ENCODE measurements at places on chromosomes 13 and 19.
A peak's percentile ranks its signal among the peaks of the same experiment; 100 is the strongest.

- peak; percentile 3 for DNase-seq
Measured at GRCh38 chr19:42023121-42023942, 29.3 kb upstream of the ATP1A3 start.

DNA sequence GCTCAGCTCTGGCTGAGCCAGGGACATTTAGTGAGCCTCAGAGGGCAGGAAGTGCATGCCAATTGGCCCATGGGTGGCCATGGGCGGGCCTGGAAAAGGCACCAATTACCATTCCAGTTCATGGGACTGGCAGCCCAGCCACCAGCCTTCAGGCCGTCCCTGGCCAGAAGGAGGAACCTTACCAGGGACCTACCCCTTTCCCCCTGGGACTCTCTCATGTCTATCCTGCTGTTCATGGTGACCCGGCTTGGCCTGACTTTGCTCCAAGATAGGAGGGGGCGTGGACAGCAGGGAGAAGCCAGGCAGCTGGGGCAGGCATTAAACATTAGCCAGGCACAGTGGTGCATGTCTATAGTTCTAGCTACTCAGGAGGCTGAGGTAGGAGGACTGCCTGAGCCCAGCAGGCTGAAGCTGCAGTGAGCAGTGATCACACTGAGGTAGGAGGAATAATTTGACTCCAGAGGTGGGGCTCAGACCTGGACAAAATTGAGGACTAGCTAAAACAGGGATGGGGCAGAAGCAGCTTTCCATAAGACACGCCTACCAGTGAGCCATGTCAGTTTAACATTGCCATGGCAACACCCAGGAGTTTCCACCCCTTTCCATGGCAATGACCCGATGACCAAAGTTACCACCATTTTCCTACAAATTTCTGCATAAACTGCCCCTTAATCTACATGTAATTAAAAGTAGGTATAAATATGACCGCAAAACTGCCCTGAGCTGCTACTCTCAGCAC is 14.3 kb upstream of the ZNF426 start:
- no peak for DNase-seq

GRCh38 chr13:23599083-23599925 is 29.1 kb downstream of the TNFRSF19 start:
- DNase-seq, result no peak

DNA sequence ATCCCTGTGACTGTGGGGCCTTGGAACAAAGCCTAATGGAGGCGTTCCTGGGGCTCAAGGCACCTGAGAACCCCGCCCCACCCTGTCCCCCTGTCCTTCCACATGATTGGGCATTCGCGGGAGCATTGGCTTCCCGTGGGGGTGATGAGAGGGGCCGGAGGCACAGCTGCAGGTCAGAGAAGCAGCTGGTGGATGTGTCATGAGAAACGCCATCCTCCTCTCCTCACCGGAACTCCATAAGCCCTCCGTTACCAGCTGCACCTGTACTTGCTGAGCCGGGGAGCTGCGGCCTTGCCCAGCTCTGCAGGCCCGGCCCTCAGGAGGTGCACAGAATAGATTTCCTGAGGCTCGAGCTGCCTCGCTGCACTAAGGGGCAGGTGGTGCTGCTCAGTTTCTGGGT is 42.0 kb downstream of the CAPN12 start:
- no peak for DNase-seq

DNA sequence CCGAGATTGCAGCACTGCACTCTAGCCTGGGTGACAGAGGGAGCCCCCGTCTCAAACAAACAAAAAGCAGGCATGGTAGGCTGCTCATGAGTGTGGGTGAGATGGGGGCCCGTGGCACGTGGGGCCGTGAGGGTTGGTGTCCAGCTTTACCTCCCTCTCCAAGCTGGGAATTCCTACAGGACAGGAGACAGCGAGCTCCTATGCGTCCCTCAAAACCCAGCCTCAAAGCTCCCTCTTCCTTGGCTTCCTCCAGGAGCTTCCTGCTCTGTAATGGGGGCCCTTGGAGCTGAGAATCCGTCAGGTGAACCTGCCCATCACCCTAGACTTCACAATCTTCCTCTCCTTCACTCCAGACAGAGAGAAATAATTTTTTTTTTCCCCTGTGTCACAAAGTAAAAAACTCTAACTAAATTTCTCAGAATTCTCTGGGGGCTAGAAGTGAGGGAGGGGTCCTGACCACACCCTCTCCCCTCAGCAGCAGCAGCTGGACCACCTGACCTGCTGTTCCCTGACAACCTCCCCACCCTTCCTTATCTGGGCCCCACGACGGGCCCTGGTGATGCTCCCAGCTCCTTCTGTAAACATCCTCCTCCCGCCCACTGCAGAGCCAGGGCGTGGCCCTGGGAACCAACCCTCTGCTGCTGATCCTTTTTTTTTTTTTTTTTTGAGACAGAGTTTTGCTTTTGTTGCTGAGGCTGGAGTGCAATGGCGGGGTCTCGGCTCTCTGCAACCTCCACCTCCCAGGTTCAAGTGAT is 22.1 kb upstream of the WDR18 start:
- DNase-seq, result no peak

- no peak for DNase-seq
Measured at GRCh38 chr19:35885225-35885738, 15.1 kb downstream of the NFKBID start.

GRCh38 chr13:26508885-26509284 is 48.6 kb upstream of the WASF3 start:
- DNase-seq, result peak; percentile 93

GRCh38 chr13:72545030-72545719 is 182.3 kb downstream of the MZT1 start:
- no peak for DNase-seq

DNA sequence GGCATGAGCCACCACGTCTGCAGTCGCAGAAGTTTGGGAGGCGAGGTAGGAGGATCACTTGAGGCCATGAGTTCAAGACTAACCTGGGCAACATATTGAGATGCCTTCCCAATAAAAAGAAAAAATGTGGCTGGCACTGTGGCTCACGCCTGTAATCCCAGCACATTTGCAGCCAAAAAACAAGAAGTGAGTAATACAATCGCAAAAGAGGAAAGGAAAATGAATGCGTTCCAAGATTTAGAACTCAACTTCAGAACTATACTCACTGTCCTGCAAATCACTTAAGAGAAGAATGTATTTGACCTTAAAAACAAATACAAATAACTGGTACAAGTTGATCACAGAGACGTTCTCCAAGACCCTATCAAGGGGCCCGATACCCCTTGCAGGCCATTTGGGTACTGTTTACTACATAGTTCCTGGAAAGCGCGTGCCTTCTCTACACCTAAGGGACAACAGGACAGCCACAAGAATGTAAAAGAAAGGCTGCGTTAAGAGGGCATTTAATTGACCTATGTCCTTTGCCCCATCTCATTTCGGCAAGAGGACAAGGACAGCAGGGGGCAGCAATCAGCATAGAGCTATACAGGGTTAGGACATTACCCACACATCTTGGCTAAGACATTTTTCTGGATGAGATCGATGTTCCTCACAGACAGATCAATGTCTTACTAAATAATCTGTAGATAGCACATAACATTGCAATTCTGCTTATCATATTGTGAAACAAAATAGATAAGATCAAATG is 41.3 kb downstream of the FLT3 start:
- peak; percentile 48 for DNase-seq

GRCh38 chr13:112931028-112931934 is 37.7 kb upstream of the MCF2L start:
- DNase-seq, result peak; percentile 74

DNA sequence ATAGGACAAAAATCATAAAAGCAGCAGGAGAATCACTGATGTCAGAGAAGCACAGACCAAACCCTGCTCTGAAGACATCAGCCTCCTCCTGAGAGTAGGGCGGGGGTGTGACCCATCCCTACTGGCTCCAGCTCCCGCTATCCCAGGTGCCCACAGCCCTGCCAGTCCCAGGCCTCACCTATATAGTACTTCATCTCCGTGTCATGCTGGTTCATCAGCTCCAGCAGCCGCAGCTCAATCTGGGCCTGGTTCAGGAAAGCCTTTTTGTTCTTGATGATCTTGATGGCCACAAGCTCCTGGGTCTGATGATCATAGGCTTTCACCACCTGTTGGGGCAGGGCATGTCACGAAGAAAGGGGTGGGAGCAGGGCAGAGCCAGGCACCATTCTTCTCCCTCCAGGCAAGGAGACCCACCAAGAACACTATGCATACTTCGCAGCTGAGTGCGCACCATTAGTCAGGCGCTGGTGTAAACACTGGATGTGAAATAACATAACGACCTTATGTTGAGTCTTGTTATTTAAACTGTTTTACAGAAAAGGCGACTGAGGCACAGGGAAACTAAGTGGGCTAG is 4.2 kb downstream of the DYRK1B start:
- no peak for DNase-seq

- DNase-seq, result no peak
Measured at GRCh38 chr19:48481846-48482639, 12.9 kb downstream of the CYTH2 start.

- no peak for DNase-seq
Measured at GRCh38 chr13:47853236-47853635, 147.8 kb downstream of the SUCLA2 start.

GRCh38 chr19:4791183-4792018 is at the start of gene FEM1A:
FEM1A (plus strand) TSS chr19:4791734; CDS start chr19:4791855, 121 bp downstream.
- peak; percentile 100 for DNase-seq

DNA sequence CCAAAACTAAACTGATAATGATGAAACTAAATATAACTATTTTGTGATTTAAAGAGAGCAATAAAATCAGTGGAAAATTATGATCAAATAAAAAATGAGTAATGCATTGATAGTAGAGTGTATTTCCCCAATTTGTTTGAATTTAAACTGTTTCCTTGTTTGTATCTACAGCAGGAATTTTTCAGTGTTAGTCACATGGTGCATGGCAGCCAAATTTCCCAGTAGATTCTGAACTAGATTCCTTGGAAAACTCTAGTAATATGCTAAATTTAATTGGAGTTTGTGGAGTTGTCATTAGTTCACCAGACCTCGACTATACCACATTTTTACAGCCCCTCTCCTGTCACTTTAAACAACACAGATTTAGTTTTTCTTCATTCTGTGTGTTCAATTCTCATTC is 156.2 kb downstream of the PCCA start:
- DNase-seq, result no peak

DNA sequence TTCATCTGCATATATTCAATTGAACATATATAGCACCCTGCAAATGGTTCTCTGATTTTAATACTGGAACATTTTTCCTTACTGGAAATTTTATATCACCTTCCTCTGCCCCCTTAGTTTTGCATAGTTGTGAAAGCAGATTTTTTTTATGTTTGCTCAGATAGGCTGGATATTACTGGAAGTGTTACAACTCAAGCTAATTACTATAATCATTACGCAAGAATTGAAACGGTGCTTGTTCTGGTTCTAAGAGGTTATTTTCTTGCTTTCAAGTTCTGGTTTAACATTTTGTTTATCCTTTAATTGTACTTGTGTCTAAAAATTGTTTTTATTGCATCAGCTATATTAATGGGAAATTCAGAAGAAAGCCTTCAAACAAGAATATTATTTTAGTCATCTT is 95.6 kb upstream of the MYO16 start:
- DNase-seq, result no peak

DNA sequence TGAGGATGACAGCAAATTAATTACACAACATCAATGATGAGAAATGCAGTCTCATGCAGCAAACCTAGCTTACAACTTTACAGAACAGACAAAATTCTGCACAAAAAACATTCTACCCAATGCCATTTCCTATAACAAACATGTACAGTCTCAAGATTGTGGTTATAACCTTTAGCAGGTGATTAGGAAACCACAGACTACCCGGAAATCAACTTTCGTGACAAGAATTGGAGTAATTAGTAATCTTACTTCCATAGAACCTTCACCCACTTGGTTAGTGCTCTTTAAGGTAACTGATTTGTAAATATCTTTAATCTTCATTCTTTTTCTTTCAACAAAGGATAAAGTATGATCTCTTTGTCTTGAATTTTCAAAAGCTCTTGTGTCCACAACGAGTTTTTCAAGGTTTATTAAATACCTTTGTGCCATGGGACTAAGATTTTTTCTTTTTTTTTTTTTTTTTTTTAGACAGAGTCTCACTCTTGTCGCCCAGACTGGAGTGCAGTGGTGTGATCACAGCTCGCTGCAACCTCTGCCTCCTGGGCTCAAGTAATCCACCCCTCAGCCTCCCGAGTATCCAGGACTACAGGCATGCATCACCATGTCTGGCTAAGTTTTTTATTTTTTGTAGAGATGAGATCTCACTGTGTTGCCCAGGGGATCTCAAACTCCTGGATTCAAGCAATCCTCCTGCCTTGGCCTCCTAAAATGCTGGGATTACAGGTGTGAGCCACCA is 78.8 kb downstream of the MAP4K1 start:
- DNase-seq, result no peak

GRCh38 chr19:12574036-12574435 is 22.8 kb upstream of the ZNF564 start:
- DNase-seq, result no peak

DNA sequence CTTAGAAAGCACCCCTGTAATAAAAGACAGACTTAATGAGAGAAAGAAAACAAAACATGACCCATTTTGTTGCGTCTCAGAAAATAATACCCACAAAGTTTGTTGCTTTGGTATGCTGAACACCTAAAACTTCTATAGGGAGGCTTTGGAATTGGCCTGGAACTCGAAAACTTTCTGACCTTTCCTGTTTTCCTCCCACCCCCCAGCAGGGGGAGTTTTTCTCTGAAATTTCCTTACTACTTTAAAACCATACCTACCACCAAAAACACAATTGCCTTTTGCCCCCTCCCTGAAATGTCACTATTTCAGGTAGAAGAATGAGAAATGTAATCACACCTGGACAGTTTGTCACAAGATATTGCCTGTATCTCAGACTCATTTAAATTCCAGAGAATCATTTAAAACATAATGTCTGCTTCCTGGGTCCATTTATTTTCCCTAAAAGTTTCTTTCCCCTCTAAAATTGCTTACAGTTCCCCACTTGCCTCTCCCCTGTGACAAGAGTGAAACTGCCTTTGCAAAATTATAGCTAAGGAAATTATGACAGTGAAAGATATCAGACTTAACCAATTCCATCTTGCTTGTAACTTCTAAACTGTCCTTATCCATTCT is 2700.2 kb downstream of the PCDH9 start:
- DNase-seq, result peak; percentile 26

DNA sequence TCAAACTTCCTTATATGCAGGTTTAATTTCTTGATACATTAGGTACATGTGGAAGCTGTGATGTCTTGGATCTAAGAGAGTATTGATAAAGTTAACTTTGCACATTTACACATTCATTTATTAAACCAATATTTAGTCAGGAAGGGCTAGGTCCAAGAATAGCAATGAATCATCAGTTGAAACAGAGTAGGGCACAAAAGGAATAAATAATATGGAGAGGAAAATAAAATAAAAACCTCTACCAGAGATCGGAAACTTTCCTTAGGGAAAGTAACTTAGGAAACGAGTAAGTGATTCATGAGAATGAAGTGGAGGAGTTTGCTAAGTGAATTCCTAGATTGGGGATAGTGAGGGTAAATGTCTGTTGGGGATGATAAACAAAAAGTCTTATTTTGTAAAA is 259.4 kb upstream of the DACH1 start:
- peak; percentile 27 for DNase-seq

- no peak for DNase-seq
Measured at GRCh38 chr13:44874886-44875630, 114.2 kb downstream of the NUFIP1 start.

- peak; percentile 16 for DNase-seq
Measured at GRCh38 chr13:51158880-51159518, 47.9 kb upstream of the C13orf42 start.

- DNase-seq, result no peak
Measured at GRCh38 chr19:42375415-42376176, 14.5 kb downstream of the CNFN start.

GRCh38 chr19:46907880-46908279 is 47.1 kb downstream of the ARHGAP35 start:
- no peak for DNase-seq

Measured in fibroblast of pulmonary artery (primary cell).